ENCODE measurements at places on chromosomes 3 and 15.

DNA sequence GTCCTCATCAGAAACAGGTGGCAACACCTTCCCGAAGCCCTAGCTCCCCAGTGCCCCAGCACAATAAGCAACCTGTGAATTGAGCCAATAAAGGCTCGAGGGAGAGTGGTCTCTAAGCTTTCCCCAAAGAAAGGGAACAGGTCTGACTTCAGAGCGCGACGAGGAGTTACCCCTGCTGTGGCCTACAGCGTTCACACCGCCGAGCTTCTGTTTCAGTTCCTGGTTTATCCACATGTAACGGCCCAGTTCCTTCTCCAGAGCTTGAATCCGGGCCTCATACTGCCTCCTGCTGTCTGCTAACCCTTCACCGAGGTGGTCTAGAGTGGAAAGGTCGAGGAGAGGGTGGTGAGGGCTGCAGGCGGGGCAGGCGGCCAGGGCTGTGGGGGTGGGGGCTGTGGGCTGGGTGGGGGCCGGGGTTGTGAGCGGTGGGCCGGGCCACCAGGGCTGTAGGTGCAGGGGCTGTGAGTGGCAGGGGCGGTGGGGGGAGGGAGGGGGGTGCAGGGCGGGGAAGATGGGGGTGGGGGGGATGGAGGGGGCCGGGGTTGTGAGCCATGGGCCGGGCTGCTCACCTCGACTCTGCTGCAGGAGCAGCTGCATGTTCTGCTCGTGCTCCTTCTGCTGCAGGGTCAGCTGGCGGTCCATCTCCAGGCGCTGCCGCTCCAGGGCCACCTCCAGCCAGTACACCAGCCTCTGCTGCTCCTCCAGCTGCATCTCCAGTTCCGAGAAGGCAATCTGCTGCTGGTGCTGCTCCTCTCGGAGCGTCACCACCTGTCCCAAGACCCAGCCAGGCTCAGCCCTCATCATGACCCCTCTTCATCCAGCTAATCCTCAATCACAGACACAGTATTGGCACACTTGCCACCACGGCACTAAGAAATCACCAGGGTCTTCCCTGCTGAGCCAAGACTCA is 26.2 kb downstream of the KIF7 start:
- DNase-seq, result no peak

GRCh38 chr3:194325424-194326153 is 25.5 kb downstream of the CPN2 start:
- DNase-seq, result no peak

DNA sequence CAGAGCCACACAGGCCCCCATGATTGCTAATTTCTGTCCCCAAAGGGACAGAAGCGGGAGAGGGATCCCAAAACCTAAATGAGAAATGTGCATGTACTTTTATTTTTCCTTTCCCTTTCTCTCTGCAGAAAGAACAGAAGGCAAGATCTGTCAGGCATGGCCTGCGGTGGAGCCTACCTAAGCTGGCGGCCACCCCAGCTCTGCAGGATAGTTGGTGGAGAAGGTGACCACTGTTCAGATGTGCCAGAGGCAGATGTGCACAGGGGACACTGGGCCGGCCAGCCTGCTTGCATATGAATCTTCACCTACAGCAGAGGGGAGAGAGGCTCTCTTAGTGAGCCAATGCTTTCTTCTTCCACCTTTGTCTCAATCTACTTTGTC is 2.1 kb upstream of the AMOTL2 start:
- DNase-seq, result no peak

GRCh38 chr15:55708720-55709119 is 34.2 kb downstream of the PRTG start:
- DNase-seq, result no peak

DNA sequence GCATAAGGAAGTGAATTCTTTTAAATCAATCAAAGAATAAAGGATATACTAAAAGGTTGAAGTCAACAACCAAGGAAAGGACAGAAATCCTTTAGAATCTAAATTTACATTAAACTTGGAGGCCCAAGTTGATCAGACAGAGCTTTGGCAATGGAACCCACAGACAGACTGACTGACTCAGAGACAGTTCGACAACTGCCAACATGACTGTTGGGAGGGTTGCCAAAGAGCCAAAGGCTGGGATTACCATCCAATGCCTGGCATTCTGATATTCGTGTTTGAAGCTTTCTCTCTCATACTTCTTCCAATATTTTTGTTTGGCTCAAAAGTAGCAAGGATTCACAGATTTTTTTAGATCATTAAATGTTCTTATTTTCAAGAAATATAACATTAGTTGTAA is 406.1 kb downstream of the PLCL2 start:
- DNase-seq, result no peak

DNA sequence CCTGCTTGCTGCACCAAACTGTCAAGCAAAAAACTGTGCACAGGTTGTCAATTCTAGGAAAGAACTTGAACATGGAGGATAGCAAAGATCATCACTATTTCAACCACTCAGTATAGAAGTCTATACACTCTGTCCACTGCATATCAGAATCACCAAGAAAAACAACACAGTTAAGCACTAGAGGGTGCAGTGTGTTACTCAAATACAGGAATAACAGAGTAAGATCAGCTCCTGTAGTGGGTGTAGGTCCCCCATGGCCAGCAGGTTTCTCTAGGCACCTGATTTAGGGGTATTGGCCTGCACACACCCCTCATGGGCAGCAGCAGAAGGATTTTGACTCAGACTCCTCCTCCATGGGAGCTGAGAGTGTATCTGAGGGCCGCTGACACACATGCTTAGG is 464.1 kb downstream of the EPHA6 start:
- DNase-seq, result peak; percentile 57

- peak; percentile 33 for DNase-seq
Measured at GRCh38 chr3:107969994-107970819, 120.6 kb downstream of the CD47 start.

DNA sequence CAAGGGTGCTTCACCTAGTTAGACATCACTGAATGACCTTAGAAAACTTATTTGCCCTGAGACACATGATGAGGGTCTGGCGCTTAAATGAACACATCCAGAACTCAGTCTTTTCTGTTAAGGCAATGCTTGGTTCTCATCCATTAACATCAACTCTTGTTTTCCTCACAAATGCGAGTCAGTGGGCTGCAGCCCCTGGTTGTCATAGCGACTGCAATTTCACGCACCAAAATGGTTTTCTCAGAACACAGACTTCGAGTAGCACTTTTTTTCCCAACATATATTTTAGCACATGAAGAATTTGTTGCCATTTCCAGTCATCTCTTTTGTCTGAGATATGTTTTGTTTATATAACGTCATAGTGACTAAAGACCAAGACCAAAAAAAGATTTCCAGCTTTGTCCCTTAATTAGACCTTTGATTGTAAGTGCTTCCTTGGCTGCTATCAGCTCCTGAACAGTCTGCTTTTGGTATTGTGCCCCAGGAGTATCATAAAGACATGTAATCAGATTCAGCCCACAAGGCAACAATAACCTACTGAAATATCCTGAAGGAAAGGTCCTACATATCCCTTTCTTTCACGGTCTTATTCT is 68.5 kb downstream of the GPR176 start:
- DNase-seq, result no peak

- DNase-seq, result peak; percentile 0
Measured at GRCh38 chr3:29642393-29643033, 361.6 kb downstream of the RBMS3 start.

DNA sequence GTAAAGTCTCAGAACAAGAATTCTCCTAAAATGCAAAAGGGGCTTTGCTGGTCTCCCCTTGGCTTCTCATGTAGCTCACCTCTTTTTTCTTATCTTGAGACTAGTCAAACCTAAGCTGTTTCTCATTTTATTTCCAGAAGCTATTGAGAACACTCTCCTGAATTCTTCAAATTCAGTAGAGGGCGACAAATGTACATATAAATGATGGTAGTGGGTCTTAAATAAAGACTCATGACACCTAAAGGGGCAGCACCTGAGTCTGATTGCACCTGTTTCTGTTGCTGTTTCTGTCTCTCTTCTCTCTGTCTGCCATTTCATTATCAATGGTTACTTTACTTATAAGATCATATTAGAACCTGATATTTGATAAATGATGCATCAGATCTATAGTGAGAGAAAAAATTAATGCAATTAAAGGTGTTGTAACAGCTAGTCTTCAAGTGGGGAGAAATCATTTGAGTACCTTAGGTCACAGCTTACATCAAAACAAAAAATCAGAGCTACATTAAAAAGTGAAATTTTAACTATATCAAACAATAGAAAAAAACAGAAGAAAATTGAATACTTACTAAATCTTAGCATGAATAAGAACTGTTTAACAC is 7.0 kb downstream of the ADIPOQ start:
- DNase-seq, result peak; percentile 27

GRCh38 chr15:29331669-29332068 is 62.0 kb upstream of the NSMCE3 start:
- no peak for DNase-seq

DNA sequence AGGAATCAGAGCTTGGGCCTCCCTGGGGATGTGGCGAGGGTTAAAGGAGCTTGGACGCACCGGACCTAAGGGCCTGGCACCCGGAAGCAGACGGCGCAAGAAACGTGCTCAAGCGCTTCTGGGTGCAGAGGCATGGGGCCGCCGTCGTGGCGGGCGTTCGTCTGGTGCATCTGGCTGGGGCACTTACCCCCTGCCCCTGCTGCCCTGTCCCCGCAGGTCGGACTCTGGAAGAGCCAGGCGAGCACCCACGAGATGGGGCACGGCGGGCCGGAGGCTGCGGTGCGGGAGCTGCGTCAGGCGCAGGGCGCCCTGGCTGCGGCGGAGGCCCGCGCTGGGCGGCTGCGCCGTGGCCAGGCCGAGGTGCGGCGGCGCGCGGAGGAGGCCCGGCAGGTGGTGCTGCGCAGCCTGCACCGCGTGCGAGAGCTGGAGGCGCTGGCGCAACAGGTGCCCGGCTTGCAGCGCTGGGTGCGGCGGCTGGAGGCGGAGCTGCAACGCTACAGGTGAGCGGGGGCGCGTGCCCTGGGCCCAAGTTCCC is 2.5 kb downstream of the EFCC1 start:
- no peak for DNase-seq

DNA sequence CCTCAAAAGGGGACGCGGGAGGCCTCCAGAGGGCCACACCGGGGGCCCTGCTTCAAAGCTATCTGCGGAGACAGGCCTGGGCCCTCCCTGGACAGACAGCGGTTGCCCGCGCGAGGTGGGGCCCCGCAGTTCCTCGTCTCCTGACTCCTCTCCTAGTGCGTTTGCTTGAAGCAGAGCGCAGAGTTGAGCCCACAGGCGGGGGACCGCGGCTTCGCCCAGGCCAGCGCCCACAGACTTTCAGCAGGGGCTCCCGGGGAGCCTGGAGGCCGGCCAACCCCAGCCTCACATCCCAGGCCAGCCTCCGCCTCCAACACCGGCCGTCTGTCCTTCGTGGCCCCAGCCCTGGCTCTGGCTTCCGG is 540 bp upstream of the ADAMTS7 start:
- no peak for DNase-seq

DNA sequence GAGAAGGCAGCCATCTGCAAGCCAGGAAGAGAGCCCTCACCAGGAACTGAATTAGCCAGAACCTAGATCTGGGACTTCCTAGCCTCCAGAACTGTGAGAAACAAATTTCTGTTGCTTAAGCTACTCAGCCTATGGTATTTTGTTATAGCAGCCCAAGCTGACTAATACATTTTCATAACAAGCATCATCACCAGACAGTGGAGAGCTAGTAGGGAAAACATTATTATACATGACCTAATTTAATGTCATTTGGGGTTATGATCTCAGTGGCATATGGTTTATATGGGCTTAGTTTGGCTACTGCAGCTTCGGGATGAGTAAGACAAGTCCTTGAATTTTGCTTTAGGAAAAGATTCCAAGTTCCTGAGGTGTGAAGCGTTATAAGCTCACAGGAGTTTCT is 35.6 kb downstream of the LNP1 start:
- DNase-seq, result no peak

GRCh38 chr15:67747921-67748320 is 77.4 kb upstream of the SKOR1 start:
- no peak for DNase-seq

DNA sequence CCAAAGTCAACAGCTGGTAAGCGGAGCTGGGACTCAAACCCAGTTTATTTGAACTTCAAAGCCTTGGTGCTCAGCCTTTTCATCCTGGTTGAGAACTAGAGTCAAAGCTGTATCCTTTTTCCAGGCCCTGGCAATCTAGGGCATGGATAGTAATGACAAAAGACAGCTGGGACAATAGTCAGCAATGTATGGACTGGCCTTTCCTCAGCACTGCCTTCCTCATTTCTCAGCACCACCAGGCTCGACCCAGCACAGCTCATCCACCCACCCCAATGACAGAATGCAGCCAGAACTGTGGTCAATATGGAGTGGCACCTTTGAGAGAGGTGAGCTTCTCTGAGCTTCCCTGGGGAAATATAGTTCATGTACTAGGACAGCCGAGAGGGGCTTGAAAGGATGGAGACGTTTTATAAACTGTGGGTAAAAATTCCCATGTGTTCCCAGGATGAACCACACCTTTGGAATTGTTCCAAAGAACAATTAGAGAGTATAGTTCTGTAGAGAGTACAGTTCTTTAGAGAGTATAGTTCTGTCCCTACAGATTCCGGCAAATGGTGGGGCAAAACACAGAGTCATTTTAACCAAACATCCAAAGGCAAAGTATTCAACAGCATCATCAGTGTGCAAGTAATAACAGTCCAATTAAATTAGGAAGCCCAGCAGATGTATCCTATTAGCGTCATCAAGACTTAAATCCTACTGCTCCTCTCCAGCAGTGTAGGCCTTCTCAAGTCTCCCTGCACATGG is 30.2 kb upstream of the IREB2 start:
- no peak for DNase-seq

- no peak for DNase-seq
Measured at GRCh38 chr3:121722411-121722810, 27.1 kb downstream of the GOLGB1 start.

- no peak for DNase-seq
Measured at GRCh38 chr15:76936671-76937070, 5.1 kb downstream of the RCN2 start.

- no peak for DNase-seq
Measured at GRCh38 chr3:90132197-90132596, 1024.8 kb downstream of the EPHA3 start.

DNA sequence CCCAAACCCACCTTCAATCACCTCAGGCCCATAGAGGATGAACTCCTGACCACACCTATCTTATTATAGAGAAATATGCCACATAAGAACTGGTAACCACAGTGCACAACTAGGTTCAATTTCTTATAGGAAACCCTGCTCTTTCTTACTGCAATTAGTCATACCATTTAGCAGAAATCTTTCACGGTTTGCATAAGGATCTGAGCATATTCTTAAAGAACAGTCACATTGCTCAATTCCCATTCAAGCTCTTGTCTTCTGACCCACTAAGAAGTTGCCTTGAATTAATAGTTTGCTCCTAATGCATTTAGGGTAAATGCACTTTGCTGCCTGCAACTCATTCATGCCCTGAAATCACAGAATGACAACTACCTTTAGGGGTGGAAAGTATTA is 9.2 kb downstream of the ERC2 start:
- no peak for DNase-seq

GRCh38 chr15:99592145-99592791 is 26.5 kb downstream of the MEF2A start:
- DNase-seq, result no peak

DNA sequence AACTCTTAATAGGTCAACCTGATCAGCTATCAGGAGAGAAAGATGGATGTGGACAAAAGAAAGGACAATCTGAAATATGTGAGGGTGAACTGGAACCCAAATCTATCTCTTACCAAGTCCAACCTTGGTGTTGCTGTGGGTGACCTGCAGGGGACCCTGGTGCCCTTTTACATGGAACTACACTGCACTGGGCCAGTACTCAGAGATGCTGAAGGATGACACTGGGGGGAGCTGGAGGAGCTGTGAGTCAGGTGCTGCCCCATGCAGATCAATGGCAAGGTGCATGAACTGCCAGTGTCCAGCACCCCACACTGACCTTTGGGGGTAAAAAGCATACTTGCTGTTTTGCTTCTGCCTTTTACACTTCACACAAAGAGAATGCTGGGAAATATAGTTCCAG is 55.6 kb upstream of the TBC1D5 start:
- no peak for DNase-seq

GRCh38 chr3:16084887-16085286 is 89.6 kb upstream of the GALNT15 start:
- DNase-seq, result no peak
